NCI-H187 (cell line): ENCODE measurements at places on chromosomes 12 and 14.

- DNase-seq: no peak
These were observed 77.2 kb downstream of the BAZ1A start for GRCh38 chr14:34797747-34798583.

GRCh38 chr14:54622192-54622958, 55.4 kb downstream of the SAMD4A start:
- DNase-seq: no peak

GRCh38 chr14:92922155-92922735, 705 bp upstream of the CHGA start:
- DNase-seq: peak; percentile 60

GRCh38 chr14:24135834-24136683, at the start of gene PSME1:
Gene PSME1, plus strand, starts transcription at chr14:24136194. Its CDS starts 69 bp downstream, at chr14:24136263.
- peak; percentile 95 for DNase-seq

DNA sequence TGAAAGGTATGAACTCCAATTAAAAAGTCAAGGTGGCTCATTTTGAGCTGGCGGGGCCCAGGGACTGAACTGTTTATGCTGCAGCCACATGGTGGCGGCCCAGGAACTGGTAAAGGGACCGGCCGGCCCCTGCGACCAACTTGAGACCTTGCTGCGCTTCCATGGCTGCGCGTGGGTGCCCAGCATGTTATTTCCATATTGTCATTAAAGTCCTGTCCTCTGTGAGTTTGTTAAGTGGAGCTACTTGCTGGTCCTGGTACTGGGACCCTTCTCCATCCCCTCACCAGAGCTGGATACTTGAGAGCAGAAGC, 62.3 kb downstream of the BEGAIN start:
- DNase-seq: no peak

DNA sequence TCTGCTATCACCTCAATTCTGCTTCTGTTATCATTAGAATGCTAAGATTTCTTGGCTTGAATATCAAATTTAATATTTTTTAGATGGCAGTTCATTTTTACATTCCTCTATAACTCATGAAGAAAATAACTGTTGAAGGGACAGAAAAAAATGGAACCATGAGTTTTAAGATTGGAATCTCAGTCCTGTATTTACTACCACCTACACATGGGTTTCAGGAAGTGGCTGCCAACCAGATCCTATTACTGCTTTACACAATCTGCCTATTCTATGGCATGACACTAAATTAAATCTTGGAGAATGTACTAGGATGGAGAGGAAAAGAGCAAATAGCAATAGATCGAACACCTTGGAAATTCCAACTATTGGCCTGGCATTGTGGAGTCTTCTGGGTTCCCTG, 140.8 kb downstream of the DUSP6 start:
- DNase-seq: no peak

DNA sequence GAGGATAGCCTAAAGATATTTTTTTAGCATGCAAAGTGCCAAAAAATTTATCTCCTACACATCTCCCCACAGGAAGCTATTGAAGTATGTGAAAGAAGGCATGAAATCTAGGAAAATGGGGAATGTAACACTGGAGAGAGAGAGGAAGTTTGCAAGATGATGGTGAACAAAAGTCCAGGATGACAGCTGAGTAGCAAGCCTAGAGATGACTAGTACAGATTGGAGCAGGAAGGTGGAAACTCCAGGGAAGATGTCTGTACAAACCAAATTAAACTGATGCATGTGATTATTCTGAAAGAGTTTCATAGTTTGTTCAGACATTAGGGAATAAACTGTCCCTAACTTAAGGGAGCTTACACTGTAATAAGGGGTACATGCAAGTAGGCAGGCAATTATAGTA, 99.3 kb downstream of the RAD51B start:
- DNase-seq: no peak

DNA sequence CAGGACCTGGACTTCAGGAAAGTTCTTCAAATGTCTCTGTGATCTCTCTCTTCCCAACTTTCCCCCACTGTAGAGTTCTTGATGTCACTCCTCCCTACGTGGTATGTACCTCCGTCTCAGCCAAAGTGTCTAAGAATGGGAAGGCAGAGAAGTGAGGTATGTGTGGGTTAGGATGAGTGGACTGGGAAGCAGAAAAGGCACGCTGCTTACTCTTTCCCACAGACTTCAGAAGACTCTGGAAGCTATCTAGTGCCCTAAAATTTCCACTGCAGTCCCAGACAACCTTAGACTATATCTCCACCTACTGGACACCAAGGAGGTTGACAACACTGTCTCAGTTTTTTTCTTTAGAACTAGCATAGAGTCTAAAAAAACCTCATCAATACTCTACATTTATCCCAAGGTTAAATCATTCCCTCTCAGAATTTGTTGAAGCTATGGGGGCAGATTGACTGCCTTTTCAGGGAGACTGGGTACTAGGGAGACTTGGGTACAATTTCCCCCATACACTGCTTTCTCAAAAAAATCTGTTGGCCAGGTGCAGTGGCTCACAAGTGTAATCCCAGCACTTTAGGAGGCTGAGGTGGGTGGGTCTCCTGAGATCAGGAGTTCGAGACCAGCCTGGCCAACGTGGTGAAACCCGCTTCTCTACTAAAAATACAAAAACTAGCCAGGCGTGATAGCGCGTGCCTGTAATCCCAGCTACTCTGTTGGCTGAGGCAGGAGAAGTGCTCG, 20.6 kb upstream of the ITGA5 start:
- no peak for DNase-seq
